Fibroblast of the aortic adventitia (primary cell): ENCODE measurements at places on chromosomes 6 and 20. TPM values are rescaled to one million over a fixed set of nuclear protein-coding genes. Genes with fewer than 3 reads are reported as not detected.

DNA sequence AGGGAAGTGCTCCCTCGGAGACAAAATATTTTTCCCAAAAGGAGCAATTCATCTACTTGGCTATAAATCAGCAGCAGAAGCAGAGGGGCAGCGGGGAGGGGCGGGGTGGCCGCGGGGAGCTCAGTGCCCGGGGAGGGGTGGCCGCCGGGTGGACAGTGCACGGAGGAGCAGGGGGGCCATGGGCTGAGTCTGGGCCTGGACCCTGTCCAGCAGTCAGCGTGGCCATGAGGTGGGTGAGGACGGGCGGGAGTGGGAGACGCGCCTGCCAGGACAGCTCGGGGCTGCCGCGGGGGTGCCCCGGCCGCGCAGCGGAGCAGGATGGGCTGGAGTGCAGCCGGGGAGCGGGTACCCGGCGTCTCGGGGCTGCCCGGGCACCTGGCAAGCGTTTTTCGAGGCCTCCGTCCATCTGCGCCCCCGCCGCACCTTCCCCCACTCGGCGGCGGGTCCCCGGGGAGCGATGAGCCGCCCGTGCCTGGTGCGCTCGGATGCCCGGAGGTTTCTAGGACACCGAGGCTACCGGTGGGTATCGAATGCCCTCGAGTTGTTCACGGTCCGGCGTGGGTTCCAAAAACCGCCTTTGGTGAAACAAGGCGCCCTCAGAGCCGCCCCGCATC is 229.5 kb downstream of the THBS2 start:
- no peak for DNase-seq

- DNase-seq = no peak
Observed at GRCh38 chr20:50418890-50419642, 91.1 kb upstream of the PTPN1 start.

DNA sequence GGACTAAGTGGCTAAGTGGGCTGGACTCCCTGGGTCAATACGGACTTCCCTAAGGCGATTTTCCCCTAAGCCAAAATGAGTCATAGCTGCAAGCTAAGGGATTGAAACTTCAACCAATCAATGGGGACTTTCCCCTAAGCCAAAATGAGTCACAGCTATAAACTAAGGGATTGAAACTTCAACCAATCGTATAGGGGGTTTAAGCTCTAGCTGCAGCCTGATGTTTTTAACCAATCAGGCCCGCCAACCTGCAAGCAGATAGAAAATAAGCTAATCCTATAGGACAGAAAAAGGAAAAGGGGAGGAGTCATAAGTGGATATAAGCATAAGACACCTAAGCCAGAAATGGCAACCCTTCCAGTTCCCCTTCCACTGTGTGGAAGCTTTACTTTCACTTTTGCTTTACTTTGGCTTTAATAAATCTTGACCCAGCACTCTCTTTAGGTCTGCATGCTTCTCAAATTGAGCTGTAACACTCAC is 655.0 kb upstream of the HS3ST5 start:
- no peak for DNase-seq

GRCh38 chr6:74170118-74170517 is 474.1 kb downstream of the CD109 start:
- peak; percentile 38 for DNase-seq

DNA sequence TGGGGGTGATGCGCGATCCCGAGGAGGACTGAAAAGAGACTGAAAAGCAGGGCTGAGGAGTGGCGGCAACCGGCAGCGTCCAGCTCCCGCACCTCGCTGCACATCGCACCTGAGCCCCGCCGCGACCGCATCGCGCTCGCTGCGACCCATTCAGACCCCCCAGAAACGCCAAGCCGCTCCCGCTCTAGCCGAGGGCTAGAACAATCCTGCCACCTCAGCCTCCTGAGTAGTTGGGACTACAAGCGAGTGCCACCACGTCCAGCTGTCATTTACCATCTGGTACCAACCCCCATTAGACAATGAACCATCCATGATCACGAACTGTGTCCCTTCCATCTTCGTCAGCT is 33.2 kb downstream of the HLA-A start:
- no peak for DNase-seq

GRCh38 chr20:37317316-37317715 is 27.9 kb downstream of the MANBAL start:
- no peak for DNase-seq

DNA sequence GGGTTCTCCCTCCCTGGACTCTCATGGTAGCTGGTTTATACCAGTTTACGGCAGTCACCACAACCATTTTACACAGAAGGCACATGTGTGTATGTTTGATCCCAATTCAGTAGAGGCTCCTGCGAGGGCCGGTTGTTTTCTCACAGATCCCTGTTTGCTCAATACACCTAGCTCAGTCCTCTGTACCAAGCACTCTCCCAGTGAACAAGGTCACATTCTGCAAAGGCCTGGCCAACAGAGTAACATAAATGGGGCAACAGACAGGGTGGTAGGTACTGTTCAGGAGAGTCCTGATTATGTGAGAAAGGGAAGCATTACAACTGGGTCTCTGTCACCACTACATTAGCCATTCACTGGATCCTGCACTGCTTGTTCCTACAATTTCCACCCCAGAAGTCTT is 84.4 kb downstream of the ELOVL5 start:
- no peak for DNase-seq

GRCh38 chr20:38962928-38963401 is 821 bp downstream of the DHX35 start:
- no peak for DNase-seq

DNA sequence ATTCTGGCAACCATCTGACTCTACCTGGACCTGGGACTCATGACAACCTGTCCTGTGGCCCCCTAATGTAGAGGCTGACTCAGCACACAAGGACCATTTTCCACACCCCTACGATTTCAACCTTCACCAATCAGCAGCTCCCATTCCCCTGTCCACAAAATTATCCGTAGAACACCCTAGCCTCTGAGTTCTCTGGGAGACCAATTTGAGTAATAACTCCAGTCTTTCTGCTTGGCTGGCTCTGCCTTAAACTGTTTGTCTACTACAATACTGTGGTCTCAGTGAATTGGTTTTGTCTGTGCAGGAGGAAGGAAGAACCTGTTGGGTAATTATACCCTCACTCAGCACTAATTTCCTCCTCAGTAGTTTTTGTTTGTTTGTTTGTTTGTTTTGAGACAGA is 99.3 kb upstream of the MRPS10 start:
- peak; percentile 36 for DNase-seq

DNA sequence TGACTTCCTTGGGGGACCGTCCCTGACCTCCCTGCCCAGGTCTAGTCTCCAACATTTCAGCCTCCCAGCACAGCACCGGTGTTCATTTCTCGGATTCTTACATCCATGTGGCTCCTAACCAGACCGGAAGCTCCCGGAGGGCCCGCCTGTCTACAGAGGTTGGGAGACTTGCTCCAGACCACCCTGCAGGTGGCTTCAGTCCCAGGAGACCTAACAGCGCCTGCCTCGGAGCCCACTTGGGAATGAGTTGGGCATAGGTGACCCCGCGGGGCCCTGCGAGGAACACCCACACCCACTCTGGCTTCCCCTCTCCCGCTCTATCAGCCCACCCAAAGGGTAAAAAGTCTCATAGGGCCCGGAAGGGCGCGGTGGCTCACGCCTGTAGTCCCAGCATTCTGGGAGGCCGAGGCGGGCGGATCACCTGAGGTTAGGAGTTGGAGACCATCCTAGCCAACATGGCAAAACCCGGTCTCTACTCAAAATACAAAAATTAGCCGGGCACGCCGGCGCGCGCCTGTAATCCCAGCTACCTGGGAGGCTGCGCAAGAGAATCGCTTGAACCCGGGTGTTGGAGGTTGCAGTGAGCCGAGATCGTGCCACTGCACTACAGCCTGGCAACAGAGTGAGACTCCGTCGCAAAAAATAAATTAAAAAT is 5.4 kb downstream of the DPPA5 start:
- no peak for DNase-seq

GRCh38 chr6:111566873-111567517 is 38.7 kb downstream of the TRAF3IP2 start:
- DNase-seq = no peak

DNA sequence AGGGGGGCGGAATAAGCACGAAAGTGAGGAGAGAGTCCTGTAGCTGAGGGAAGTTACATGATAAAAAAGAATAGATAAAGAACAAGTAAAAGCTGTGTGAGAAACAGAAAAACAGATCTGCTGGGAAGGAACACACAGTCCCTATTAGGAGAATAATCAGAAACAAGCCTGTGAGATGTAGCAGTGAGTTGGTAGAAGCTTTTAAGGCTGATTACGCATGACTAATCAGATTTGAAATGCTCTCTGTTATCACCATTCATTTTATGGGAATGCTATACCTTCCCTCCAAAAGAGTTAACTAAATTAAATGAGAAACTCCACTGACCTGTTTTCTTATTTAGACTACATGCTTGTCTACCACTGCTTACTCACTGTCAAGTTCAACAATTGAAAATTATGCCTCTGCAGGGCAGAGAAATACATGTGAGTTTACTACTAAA is 15.8 kb downstream of the REPS1 start:
- DNase-seq = peak; percentile 49

DNA sequence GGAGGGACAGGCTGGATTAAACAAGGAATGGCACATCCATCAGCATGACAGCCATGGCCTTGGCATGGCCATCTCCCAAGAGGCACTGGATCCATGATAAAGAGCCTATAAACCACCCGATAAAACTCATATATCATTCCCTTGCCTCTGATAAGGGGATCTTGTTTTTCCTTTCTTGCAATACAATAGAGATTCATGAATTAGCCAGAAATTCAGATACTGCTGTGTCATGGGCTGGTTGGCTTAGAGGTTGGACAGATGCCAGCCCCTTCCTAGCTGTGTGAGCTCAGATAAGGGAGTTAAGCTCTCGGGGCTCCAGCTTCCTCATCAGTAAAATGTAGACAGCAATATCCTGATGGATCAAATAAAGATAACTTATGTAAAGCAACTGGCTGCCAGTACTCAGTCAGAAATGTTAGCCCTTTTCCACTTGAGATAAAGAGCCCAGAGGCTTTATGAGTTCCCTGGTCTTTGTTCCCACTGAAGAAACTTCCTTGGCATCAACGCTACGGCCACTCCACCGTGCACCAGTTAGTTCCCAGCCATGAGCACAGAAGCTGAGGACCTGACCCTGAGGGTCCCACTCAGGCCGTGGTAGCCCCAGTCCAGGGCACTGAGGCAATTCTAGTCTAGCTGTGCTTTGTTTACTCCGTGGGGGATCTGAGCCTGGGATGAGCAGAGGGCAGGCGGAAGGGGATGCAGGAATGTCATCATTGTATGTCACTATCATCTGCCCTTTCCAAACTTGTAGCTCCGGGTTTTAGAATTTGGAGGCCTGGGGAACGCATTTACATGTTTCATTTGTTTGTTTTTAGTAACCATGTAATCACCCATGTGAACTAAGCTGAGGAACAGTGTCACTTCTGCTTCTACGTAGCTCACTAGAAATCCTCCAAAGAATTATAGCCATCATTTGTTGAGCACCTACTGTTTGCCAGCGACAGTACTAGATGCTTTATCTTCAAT is 67.2 kb upstream of the TBC1D7 start:
- peak; percentile 99 for DNase-seq

DNA sequence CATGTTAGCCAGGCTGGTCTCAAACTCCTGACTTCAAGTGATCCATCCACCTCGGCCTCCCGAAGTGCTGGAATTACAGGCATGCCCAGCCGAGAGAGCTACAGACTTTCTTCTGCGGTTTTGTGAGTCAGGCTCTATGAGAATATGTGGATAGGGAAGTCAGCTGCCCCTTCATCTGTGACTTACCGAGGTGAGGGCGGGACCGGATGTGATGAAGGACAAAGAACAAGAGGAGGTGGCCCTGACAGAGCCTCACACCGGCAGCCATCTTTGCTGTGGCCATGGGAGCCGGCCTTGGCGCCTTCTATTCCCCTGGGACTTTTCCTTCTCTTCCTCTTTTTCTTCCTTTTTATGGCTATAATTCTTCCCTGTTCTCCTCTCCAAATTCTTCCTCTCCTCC is 67.0 kb downstream of the IYD start:
- DNase-seq = no peak

DNA sequence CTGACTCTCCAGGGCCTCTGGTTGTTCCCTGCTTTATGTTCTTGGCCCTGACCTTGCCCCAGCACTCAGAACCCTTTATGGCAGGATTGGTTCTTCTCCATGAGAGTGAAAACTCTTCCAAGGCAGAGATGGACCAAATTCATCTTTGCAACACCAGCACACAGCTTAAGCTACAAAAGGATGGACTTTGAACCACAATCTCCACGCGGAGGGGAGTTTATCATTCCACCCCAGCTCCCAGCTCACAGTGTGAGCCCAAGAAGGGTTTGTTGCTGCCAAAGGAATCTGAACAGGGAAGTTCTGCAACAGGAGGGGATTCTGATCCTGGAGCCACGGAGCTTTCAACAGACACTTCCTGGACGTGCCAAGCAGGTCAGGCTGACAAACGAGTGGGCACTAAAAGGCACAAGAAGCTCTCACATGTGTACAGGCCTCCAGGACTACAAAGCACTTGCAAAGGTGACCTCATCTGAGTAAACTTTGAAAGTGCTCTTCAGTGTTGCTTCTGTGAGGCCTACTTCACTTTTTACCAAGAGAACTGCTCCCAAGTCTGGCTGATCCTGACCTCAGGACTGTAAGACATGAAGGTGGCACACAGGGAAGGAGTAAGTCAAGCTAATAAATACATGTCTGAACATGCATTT is 8.9 kb downstream of the FITM2 start:
- DNase-seq = no peak

DNA sequence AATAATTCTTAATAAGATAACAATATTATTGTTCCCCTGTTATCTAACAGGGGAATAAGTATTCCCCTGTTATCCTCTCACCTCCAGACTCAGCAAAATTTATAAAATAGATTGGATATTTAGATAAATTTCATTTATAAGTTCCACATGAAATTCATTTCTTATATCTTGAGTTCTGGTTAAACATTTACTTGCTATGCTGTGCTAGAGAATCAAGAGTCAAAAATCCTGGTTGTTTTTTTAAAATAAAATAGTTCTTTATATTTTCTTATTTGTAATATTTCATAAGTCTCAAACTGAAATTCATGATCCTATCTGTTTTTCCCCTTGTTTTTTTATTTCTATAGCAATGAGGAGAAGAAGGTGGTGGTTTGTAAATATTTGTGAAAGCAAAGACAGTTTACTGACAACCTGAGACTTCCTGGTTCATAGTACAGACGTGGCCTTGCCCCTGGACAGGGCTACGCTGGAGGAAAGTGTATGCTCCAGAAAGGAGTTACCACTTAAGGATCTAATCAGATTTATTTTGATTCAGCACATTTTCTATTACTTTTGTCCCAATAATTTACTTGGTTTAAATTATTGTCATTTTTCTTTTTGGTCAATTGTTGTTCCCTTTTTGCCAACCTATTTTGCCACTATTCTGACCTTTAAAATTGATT is 37.8 kb upstream of the MARCKS start:
- no peak for DNase-seq

CRIP3 gene
- not detected in 2 replicates for total RNA-seq

PTK7 gene
- total RNA-seq = 44.6 and 102 TPM in 2 replicates

CEP250 gene
- 22.0 and 66.7 TPM in 2 replicates for total RNA-seq

ZSCAN26 gene
- total RNA-seq = 8.7 and 20.8 TPM in 2 replicates

RHAG gene
- not detected in 2 replicates for total RNA-seq

TRIM38 gene
- 12.0 and 35.3 TPM in 2 replicates for total RNA-seq
